ENCODE measurements at places on chromosomes 7 and 10.

DNA sequence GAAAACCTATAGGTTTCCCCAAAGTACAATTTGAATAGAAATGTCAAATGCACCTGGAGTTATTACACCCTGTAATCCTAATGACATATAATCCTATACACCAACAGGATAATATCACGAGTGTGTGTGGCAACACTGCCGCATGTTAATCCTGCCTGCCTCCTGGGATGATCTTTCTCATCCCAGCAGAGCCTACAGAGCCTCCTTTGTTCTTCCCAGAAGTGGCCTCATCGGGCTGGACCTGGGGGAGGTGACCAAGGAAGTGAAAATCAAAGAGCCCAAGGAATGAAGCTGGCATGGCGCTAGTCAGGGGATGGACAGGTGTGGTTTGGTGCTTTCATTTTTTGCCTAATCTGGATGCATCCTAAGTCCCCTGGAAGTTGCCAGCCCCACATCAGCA, 29.5 kb upstream of the LEP start:
- no peak for DNase-seq

GRCh38 chr10:22374489-22375126, 29.3 kb downstream of the SPAG6 start:
- DNase-seq: no peak

DNA sequence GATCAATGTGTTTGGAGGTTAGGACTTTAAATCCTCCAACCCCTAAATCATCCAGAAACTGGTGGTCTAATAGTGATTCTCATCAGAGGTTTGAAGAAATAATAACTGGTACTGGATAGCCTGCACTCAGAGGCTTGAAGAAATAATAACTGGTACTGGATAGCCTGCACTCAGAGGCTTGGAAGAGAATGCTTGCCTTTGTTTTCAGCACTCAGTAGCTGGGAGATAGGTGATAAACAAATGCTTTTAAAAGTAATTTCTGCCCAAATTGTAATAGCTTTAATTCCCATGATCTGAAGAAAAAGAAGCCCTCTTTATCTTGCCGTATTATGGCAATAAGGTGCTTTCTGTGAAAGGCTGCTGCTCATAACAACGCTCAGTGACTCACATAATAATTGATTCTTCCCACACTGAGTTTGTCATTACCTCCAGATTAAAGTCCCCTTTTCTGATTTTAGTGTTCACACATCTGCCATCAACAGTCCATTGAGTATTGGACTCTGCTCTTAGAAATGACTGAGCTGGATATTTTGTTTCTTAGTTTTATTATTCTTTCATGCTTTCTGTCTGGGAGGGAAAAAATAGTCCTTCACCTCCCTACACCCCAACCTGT, 112.3 kb upstream of the PHYHIPL start:
- DNase-seq: no peak

DNA sequence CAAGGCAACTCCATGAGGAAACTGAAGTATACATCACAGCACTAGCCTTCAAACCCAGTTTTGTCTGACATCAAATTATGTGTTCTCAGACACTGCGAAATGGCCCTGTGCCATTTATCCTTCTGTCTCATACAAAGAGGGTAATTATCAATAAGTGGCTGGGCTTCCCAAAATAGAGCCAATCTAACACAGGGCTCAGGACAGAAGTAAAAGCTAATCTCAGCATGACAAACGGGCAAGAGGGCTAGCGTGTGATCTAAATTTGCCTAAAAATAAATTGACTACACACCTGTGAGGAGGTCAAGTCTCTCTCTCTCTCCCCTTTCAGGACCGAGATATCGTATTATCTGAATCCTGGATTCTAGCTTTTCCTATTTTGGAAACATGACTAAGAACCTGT, 67.2 kb downstream of the DGKB start:
- no peak for DNase-seq

DNA sequence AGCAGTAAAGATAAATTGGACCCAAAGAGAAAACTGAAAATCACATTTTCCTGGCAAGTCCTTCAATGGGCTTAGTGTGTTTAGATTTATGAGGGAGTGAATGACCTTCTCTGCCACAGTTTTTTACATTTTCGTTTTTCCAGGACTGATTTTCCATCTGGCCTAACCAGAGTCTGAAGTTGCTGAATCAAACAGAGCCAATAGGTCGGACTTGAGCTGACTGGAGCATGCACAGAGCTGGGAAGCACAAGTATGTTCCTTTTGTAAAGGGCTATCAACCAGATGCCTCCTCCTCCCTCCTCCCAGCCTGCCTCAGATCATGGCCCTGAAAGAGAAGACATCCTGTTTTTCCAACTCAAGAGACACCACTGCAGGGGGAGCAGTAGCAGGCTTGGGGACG, 126.0 kb upstream of the ANKRD1 start:
- DNase-seq: no peak
